Left renal cortex interstitium (tissue), 4 donors: ENCODE measurements at places on chromosomes 2 and 18. TPM values are rescaled to one million over a fixed set of nuclear protein-coding genes. Genes with fewer than 3 reads are reported as not detected.

DNA sequence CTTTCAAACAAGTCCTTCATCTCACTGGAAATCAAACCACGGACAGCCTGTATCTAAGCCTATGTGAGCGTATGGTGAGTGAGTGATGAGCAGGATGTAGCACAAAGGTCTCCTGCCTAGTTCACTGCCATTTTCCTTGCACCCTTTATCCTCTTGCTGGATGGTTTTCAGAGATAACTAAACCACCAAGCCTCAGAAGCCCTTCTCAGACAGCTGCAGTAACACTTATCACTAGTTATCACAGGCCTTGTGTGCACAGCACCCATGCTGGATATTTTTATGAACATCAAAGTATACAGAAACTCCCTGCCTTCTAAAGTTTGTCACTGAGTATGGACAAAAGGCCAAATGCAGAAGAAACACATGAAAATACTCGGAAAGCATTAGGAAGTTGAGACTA lies 69.5 kb downstream of the C1D start:
- DNase-seq = no peak

The RAPGEF4 gene
- 11.4 TPM for polyA plus RNA-seq

- no peak for DNase-seq
Observed at GRCh38 chr2:118834901-118835745, 12.3 kb downstream of the EN1 start.

- no peak for DNase-seq
Observed at GRCh38 chr18:22277758-22278157, 108.4 kb downstream of the GATA6 start.
